ENCODE measurements at places on chromosomes 4 and X.
A peak's percentile ranks its signal among the peaks of the same experiment; 100 is the strongest.

DNA sequence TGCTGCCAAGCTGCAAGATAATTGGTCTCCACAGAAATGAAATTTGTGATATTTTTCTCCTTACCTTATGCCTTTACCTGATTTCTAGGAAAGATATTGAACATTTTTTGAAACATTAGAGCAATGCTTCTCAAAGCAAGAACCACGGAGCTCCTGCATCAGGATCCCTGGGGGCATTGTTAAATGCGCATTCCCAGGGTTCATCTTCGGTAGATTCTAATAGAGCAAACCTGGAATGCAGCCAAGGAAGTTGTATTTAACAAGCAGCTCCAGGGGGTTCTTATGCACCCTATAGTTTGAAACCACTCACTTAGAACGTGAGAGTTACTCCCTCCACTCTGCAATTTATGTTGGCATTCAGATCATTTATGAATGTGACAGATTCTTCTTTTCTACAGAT is 126.2 kb downstream of the SLC39A8 start:
- no peak for DNase-seq

DNA sequence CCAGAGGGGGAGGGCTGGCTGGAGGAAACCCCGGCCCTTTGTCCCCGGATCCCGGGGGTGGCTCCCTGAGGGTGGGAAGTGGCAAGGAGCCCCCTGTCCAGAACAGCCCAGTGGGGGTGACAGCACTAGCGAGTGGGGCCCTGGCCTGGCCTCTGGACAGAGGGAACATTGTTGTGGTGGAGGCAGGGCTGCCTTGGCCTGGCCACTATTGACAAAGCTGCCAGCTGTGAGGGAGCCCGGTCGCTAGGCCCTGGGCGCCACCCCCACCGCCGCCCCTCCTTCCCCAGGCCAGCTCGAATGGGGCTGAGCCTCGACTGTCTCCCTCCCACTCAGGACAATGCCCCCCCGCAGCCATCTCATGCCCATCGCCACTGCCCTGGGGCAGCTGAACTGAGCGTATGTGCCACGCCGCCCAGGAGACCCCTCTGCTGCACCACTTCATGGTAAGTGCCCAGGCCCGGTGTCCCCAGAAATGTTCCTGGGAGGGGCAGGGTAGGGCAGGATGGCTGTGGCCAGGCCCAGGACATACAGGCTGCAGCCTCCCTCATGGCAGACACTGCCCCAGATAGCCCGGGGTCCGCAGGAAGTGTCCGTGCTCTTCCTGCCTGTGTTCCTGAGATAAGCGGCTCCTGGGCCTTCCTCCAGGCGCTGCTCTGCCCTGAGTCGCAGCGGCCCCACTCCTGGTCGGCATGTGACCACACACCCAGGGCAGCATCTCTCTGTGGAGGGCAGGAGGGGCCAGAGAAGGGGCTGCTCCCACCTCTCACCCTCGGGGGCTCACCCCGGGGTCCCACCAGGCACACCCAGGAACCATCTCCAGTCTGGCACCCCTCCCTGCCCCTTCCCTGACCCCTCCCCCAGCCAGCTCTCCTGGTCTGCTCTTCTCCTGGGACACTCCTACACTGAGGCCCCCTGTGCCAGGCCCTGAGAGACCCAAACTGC is 1.4 kb downstream of the PLXNB3 start:
- peak; percentile 47 for DNase-seq

DNA sequence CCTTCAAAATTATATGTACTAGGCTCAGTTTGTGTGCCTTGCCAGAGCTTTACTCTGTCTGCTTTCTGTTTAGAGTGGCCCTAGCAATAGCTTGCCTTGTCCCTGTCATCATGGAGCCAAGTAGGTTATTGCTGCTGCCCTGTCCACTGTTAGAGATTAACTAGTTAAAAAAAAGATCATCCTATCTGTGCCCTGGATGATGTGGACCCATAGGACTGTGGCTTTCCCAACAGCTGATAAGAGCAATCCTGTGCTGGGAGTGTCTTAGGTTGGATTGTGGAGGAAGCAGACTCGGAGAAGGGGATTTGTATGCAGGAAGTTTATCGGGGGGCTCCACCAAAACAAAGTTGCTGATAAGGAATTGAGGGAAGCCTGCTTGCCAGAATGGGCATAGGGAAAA is 23.8 kb downstream of the PPP1R2C start:
- no peak for DNase-seq

- no peak for DNase-seq
These were observed 170.3 kb downstream of the MOSPD2 start for GRCh38 chrX:15043538-15043937.

DNA sequence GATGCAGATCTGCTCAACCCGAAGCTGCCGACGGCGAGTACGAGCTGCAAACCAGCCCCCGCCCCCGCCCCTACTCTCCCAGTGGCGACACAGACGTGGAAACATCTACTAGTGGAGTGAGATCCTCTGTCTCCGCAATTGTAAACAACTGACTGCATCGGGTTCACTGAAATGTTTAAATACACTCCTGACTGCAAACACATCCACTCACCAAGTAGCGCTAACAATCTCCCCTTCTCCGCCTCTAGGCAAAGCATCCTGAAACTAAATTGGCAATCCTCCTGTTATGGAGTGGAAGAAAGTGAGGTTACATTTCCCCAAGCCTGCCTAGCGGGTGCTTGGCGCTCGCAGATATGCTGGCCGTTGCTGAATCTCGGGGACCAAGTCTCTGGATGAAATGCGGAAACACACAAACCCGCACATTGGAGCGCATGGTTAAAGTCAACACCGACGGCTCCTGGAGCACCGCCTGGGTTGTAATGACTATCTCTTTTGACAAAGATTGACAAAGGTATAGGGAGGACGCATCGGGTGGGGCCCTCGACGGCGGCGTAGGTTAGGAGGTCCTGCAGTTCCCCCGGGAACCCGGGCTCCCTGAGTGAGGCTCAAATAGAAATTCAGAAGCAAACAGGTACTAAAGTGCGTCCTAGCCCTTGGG is 117.0 kb upstream of the TEX13C start:
- no peak for DNase-seq

DNA sequence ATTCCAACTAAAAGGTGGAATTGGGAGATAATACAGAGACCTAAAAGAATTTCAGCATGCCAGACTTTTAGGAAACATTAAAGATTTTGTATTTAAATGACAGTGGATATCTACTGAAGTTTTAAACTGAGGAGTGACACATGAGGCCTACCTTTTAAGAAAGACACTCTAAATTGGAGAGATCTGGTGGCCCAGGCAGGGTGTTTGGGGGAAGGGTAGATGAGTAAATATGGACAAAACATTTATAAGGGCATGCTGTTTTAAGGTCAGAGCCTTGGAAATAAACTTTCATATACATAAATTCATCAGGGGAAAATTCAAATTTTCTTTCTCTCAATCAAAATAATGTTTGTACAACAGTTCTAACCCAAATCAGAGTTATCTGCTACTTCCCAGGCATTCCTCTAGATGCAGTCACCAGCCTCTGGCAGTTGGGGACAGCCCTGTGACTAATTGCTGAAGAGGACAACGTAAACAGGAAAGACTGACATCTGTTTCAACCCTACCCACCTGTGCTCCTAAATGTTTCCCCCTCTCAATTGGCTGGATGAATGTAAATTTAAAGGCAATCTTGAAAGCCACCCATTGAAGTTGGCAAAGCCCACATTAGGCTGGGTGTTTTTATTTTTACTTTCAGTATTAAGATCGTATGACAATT is 1646.9 kb upstream of the ADGRL3 start:
- DNase-seq = peak; percentile 0

- DNase-seq = no peak
These were observed 48.5 kb downstream of the C4orf50 start for GRCh38 chr4:5969777-5970176.

DNA sequence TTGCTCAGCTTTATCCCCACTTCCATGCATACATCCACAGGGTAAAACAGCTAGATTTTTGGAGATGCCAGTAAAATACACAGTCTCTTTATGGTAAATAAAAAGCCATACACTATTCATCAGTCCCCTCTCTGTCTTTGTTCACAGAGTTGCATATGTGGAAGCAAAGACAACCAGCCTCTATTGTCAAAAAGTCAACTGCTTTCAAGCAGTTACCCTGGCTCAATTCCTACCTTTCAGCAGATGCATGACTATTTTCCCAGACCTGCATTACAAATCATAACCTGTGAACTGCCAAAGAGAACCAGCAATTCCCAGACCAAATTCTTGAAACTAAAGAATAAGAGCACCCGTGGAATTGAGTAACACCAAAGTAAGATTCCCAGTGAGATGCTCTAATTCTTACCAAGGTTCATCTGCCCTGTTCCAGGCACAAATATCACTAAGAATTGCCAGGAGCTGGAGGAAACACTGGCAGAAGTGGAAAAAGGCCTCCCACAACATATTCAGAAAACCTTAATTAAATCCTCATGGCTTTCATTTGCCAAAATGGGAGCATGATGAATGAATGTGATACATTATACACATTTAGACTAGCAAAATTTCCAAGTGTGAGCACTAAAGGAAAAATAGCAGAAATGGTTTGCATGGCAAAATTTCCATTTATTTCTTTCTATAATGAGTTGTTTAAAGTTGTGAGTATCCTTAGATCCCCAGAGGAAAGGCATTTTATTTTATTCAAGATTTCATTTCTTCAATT is 391.2 kb upstream of the ADGRL3 start:
- DNase-seq = no peak

DNA sequence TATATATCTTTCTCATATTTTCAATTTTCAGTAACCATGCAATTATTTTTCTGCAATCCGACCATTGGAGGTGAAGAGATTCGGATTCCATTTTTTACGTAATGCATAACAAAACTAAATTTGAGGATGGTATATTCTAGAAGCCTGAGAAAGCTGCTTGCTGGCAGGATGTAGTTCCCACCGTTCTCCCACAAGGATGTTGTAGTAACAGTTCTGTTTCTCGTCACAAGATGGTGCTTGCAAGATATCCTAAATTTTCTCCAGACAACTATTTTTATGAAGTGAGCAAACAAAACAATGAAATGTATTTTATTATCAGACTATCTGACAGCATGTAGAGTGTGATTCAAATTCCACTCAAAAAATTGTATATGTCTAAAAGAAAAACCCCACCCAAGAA is 10.7 kb downstream of the PWWP3B start:
- no peak for DNase-seq

DNA sequence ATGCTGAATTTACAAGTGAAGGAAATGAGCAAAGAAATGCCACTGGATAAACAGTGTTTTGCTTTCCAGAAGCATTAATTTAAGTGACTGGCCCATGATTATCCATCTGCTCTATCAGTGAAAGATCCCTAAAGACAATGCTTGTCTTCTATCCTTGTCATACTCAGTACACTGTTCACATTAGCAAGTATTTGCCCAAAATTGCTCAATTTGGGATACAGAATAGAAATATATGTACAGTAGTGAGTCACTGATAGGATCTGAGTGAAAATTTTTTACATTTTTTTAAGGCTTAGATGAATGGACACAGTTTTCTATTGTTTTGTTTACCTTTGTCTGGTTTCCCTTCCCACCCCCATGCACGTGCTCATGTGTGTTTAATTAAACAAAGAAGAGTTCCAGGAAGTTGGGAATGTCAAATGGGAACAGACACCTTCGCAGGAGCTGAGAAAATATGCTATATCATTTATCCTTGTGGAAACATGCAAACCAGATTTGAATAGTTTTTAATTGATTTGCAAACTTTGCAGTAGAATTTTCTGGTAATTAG is 656.3 kb downstream of the RPA4 start:
- DNase-seq = no peak

DNA sequence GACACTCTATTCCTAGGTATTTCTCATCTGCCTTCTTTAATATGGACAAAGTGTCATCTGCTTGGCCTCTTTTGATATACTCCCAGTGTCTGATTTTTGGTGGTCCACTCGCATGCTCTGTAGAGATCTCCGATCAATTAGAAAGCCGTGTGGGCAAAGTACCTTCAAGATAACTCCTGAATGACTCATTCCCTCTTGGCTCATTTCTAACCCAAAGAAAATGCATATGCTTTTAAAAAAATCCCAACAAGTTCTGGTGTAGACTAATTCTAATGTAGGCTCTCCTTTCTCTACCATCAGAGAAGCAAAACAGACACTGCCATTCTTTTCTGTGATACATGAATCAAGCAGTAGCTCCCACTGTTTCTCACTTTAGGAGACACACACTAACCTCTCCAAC is 714.9 kb upstream of the ADGRL3 start:
- no peak for DNase-seq

- DNase-seq = no peak
These were observed 161.2 kb downstream of the GLRA2 start for GRCh38 chrX:14690553-14690952.

GRCh38 chr4:88549815-88550214 is 26.2 kb upstream of the PYURF start:
- DNase-seq = no peak

GRCh38 chr4:121688701-121689100 is 8.1 kb downstream of the ANXA5 start:
- no peak for DNase-seq

- no peak for DNase-seq
These were observed 244.5 kb upstream of the SPANXN1 start for GRCh38 chrX:145002771-145003170.

GRCh38 chr4:13452927-13453579 is 31.1 kb downstream of the RAB28 start:
- no peak for DNase-seq

- no peak for DNase-seq
These were observed 271.2 kb upstream of the TENM3 start for GRCh38 chr4:181971973-181972372.

GRCh38 chrX:2474963-2475726 is 25.6 kb downstream of the DHRSX start:
- DNase-seq = no peak

- no peak for DNase-seq
These were observed 184.2 kb downstream of the KDR start for GRCh38 chr4:54940996-54941865.

DNA sequence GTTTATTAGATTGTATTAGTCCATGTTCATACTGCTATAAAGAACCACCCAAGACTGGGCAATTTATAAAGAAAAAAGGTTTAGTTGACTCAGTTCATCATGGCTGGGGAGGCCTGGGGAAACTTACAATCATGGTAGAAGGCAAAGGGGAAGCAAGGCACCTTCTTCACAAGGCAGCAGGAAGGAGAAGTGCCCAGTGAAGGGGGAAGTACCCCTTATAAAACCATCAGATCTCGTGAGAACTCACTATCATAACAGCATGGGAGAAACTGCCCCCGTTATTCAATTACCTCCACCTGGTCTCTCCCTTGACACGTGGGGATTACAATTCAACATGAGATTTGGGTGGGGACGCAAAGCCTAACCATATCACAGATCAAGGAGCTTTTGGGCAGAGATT is 8.1 kb upstream of the HSD17B13 start:
- no peak for DNase-seq

DNA sequence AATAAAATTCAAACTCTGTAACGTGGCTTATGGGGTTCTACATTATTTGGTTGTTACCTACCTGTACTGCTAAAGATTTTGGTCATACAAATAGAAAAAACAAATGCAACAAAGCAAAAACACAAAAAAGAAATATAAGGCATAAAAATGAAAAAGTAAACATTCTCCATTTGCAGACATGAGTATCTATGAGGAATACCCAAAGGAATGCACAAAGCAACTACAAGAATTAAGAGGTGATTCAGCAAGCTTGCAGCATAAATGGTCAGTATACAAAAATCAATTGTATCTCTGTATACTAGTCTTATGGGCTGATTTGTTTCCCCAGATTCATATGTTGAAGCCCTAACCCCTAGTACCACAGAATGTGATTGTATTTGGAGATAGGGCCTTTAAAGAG is 3.6 kb upstream of the PDE5A start:
- DNase-seq = no peak
